ENCODE measurements at places on chromosomes 11 and 22.

- no peak for DNase-seq
- no peaks in the 10 kb centered on the region for H3K36me3 ChIP-seq
- H3K4me1 ChIP-seq, result no peaks in the 10 kb centered on the region
- no peaks in the 10 kb centered on the region for H3K27me3 ChIP-seq
- H3K27ac ChIP-seq, result no peak overlapping the region
Observed at GRCh38 chr11:61694946-61695706, 14.9 kb downstream of the DAGLA start.

DNA sequence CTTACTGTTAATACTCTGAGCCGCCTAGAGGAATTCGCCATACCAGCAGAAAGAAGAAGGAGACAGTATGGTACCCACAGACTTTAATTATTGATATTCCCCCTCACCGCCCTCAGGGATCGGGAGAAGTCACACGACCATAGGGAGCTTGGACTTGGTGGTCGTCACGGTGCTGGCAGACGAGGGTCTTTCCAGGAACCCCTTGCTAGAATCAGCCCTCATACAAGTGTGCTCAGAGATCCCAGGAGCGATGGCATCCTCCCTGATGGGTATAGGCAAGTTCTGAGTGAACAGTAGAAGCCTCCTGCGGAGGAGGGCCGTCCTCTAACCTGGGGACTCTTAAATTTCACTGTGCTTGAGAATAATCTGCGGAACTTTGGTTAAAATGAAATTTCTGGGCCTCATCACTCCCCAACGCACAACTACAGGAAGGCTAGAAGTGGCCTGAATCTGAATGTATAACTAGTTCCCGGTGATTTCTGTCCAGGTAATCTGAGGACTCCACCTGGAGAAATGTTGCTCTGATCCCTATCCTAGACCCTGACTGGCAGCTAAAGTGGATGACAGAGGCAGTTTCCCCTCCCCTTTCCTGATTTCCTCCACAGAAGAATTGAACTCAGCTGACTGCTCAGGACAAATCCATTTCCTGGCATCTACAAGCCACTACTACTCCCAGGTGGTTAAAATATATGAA, 4.5 kb downstream of the VSIG2 start:
- H3K4me3 ChIP-seq, result no peak overlapping the region
- H3K4me1 ChIP-seq, result peaks cover 53% of the 10 kb centered on the region
- peak overlapping the region; percentile 85 for H3K27ac ChIP-seq
- no peaks in the 10 kb centered on the region for H3K27me3 ChIP-seq
- no peaks in the 10 kb centered on the region for H3K36me3 ChIP-seq

DNA sequence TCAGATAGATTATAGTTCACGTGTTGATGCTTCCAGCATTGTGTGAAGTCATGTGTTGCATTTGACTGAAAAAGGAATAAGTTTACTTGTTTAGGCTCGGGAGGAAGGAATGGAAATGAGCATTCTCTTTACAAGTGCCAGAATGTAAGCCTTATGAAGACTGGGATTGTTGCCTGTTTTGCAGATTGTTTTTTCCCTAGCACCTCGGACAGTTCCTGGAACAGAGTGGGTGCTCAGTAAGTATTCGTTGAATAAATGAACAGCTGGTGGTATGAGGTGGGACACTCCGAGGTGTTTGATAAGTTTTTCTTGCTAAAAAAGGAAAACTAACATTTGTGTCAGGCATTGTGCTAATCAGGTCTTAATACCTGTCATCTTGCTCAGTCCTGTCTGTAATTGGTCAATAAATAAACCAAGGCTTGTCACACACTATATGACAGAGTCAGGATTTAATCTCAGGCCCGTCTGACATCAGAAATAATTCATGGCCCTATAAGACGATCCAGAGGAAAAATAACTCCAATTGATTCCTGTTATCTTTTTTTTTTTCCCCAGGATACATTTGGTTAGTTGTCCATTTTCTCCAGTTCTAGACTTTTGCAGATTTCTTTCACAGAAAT, 304.7 kb downstream of the NELL1 start:
- H3K36me3 ChIP-seq, result no peaks in the 10 kb centered on the region
- no peaks in the 10 kb centered on the region for H3K4me1 ChIP-seq
- no peak for DNase-seq
- H3K4me3 ChIP-seq, result no peak overlapping the region
- no peak overlapping the region for H3K27ac ChIP-seq
- H3K27me3 ChIP-seq, result no peaks in the 10 kb centered on the region

GRCh38 chr11:133955081-133955891, 1.5 kb downstream of the IGSF9B start:
- H3K27me3 ChIP-seq, result peaks cover 29% of the 10 kb centered on the region
- no peaks in the 10 kb centered on the region for H3K36me3 ChIP-seq
- no peak overlapping the region for H3K27ac ChIP-seq
- peak overlapping the region; percentile 61 for H3K4me3 ChIP-seq

DNA sequence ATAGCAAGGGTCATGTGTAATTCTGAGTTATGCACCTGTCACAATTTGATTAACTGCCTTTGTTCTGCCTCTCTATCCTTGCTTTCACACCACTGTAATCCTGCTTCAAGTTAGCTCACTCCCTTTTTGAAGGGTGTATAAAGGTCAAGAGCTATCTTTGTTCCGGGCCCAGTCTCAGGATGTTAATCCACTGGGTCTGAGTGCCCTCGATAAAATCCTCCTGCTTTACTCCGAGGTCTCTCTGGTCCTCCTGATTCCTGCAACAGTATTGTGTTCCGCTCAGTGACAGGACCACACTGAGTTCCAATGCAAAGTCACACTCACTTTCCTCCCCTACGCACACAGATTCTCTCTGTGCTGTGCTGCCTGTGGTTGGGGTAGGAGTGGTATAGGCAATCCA, 186.5 kb downstream of the DYNC2H1 start:
- no peaks in the 10 kb centered on the region for H3K4me1 ChIP-seq
- no peak overlapping the region for H3K4me3 ChIP-seq
- no peaks in the 10 kb centered on the region for H3K27me3 ChIP-seq
- no peaks in the 10 kb centered on the region for H3K36me3 ChIP-seq
- no peak for DNase-seq

DNA sequence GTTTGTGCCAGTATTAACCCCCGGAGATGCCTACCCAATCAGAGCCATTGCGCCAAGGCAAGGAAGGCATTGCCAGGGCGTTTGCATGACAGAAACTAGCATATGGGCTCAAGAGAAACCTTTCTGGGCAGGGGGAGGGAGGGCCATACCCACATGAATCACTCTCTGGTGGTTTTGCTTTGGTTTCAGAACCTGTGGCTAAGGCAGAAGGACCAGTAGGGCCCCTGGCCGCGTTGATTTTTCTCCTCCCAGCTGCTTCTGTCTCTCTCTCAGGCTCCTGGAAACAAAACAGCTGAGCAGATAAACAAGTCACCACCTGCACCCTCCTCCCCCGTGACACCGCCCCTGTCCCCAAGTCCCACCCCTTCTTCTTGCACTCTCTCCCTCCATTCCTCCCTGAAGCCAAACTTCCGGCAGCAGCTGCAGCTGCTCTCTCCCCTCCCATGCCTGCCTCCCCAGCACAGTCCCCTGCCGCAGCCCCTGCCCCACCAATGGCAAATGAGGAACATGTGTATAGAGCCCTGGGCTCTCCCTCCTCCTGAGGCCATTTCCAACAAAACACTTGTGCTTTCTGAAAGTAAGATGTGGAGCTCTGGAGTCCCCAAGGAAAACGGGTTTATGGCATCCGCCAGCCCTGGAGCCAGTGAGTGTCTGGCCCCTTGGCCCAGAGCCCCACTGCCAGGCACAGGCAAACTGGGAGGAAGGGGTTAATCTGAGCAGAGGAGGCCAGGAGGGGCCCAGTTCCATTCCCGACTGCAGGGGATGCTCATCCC, 39.0 kb upstream of the ADA2 start:
- no peaks in the 10 kb centered on the region for H3K27me3 ChIP-seq
- DNase-seq, result peak; percentile 83
- H3K27ac ChIP-seq, result peak overlapping the region; percentile 70
- no peak overlapping the region for H3K4me3 ChIP-seq
